ENCODE measurements at places on chromosomes 5 and 9.

DNA sequence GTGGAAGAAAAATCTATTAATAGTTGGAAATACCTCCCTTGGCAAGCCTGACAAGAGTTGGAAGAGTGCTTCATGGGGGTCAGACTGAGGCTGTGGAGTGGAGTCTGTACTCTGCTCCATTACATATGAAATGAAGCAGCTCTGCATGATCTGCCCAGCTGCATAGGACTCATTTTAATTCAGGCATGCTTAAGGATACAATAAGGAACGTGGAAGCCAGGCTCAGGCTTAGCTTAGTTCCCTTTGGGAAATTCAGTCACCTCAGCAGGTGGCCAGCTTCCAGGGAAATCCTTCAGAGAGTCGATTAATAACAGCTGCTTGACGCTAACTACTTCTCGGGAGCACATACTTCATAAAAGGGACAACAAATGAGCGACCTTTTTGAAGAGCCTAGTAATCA is 1672.9 kb upstream of the WWC1 start:
- DNase-seq: no peak

DNA sequence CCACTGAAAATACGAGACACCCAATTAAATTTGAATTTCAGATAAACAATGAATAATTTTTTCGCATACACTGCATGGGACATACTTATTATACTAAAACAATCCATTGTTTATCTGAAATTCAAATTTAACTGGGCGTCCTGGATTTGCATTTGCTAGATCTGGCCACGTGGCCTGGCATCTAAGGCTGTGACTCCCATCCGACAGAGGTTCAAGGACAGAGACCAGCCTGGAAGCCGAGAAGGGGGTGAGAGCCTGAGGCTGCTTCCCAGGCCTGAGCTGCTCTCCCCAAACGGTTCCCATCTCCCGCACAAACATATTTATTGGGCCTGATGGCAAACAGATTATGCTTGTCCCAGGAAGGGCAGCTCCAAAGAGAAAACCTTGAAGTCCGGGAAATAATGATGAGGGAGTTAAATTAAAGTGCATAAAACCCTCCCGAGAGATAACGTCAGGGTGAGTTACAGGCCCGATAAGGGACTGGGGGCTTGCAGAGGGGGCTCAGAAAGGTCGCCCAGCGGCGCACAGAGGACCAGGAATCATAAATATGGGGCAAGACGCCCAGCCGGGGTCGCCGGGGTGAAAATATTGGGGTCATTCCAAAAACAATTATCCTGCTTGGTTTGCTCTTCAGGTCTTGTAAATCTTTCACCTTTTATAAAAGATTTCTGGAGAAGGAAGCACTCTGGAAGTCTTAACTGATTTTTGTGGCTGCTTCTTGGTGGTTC is 163.7 kb downstream of the GAPVD1 start:
- DNase-seq: no peak

GRCh38 chr9:8521112-8521511 is 721.5 kb upstream of the DMAC1 start:
- no peak for DNase-seq

- no peak for DNase-seq
Measured at GRCh38 chr5:151717416-151717815, 30.7 kb upstream of the SPARC start.

DNA sequence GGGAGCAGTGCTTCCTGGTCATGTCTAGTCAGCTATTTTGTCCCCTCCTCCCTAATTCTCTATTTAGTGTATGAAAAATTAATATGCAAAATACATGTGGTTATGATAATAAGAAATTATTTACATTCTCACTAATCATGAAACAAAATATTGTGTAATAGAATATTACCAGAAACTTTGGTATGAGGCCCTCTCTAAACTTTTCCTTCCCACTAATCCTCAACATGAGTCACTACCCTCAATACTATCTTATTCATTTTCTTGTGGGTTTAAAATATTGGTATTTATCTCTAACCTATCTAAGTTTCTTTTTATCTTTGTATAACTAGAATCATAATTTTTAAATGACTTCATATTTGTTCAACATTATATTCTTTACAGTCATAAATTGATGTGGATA is 545.9 kb upstream of the PTPRD start:
- DNase-seq: no peak

DNA sequence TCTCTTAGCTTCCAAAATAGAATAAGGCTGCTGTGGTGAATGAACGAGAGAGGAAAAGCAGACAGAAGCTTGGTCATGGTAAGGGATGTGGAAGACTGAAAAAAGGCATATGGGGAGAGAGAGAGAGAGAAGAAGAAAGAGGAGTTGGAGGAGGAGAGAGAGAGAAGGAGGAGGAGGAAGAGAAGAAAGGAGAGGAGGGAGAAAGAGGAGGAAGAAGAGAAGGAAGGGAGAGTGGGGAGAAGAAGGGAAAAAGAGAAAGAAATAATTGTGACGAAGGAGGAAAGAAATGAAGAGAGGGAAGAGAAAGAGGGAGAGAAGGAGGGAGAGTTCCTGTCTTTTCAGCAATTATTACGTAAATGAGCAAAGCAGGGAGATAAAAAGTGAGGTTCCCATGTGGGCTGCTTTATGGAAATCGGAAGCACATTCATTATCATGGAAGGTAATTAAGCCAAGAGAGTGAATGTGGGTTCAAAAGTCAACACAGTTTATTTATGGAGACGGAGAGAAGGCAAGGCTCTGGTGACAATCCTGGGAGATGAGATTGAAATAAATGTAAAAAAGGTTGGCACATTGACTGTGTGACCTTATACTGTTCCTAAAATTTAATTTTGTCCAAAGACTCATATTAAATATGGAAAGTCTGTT is 611.2 kb downstream of the KIF4B start:
- no peak for DNase-seq

DNA sequence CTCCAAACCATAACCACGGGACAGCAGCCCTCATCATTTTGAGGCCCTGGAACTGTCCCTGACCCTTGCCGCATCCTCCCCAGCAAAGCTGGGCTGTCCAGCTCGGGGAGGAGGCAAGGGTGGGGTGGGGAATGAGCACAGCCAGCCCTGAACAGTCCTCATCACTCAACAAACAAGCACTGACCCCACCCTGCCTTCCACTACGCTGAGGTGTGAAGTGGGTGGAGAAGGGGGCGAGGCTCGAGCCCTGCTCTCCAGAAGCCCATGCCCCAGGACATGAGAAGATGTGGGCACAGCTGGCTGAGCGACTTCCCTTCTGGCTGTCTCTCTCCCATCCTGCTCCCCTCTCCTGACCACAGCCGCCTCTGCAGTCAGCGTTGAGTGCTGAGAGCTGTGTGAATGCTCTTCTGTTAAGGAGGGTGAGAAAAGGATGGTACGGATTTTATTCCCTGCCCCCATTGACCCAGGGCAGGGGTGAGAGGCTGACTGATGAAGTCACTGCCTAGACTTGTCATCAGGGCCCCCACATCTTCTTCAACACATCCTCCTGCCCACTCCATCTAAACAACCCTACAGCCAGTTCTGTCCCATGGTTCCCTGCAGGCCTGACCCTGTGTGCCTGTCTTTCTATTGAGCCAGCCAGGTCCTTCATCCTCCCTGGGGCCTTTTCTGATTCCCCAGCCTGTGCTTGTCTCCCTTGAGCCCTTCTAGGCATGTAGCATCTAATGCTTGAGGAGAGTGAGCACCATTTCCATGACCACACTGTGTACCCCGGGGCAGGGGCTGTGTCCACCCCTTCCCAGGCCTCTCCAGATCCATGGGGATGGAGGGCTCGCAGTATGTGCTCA is 276.0 kb downstream of the FSTL4 start:
- DNase-seq: no peak

- DNase-seq: peak; percentile 88
Measured at GRCh38 chr5:43041669-43042175, 1.6 kb upstream of the ANXA2R start.

DNA sequence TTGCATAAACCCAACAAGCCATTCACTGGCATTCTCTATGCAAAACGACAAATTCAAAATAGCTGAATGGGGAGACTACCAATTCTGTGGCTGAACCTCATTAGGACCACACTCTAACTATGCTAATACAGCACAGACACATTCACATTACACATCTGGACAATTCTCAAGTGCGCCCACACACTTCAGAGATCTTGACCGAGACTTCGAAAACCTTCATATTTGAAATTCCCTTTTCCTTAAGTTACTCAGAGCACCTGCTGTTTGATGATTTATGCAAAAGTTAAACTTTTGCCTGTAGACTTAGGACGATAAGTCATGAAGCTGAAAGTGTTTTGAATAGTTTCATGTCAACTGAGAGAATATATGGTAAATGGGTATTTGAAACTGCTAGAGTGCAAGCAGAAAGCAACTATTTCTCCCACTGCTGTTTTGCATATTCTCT is 111.9 kb downstream of the FBN2 start:
- no peak for DNase-seq

DNA sequence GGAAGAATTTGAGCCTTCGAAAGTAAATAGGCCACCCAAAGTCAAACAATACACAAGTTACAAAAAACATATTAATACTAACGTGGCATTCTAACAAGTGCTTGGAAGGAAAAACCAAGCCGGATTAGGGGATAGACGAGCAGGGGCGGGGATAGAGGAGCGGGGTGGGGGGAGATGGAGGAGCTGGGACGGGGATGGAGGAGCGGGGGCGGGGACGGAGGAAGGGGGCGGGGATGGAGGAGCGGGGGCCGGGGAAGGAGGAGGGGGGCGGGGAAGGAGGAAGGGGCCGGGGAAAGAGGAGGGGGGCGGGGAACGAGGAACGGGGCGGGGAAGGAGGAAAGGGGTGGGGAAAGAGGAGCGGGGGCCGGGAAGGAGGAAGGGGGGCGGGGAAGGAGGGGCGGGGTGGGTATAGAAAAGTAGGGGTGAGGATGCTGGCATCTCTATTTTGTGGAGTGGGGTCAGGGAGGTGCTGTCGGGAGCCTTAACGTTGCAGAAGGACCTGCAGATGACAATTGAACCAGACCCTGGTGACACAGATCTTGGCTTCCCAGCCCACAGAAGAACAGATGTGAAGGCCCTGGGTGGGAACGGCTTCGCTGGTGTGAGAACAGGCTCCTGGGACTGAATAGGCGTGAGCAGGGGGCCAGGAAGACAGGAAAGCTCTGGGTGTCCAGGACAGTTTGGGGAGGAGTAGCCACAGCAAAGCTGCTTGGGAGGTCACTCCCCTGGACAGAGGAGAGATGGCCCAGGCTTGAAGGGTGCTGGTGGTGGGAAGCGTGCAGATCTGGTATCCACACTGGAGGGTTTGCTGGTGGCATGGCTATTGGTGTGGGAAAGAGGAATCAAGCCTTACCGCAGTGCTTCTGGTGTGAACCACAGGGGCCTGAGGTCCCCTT is 233.3 kb upstream of the DAP start:
- no peak for DNase-seq

DNA sequence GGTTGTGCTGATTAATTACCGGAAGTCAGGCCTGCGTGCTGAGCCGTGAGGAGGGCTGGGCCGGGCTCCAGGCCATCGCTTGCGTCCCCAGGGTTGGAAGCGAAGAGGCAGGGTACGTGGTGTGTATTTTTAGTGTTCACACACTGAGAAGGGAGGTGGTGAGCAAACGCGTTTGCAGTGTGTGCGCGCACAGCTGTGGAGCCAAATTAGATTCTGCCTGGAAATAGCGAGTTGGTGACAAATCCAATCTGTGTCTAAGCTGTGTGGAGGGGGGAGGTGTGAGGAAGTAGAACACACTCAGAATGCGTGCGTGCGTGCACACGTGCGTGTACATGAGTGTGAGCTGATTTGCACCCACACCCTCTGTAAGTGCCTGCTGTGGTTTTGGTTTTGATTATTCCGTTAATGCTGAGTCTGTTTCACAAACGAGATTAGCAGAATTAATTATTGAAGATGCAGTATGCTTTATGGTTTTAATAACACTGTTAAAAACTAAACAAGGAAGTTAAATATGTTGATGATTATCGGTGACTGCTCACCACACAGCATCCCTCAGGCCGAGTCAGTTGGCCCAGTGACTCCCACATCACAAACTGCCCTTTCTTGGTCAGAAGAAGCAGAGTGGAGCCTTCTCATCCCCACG is 111.8 kb upstream of the FCN2 start:
- DNase-seq: no peak

DNA sequence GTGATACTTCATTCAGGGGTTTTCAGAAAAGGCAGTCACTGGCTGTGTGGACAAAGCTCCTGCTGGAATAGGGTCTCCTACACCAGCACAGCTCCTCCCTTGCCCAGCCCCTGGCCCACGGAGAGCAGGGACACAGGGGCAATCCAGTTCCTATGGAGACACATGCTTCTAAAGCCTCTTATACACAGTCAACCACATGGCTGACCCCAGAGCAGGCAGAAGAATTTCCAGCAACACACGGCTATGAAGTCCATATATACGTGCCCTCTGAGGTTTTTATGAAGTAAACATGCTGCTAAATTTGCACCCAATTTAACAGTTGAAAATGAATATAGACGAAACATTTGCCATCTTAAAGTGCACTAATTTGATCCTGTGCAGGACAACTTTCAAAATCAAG is 19.4 kb downstream of the PSMB7 start:
- DNase-seq: no peak

GRCh38 chr9:131436865-131437271 is 43.0 kb downstream of the PRRC2B start:
- no peak for DNase-seq

GRCh38 chr9:74760031-74760700 is 127.6 kb downstream of the TRPM6 start:
- peak; percentile 80 for DNase-seq

DNA sequence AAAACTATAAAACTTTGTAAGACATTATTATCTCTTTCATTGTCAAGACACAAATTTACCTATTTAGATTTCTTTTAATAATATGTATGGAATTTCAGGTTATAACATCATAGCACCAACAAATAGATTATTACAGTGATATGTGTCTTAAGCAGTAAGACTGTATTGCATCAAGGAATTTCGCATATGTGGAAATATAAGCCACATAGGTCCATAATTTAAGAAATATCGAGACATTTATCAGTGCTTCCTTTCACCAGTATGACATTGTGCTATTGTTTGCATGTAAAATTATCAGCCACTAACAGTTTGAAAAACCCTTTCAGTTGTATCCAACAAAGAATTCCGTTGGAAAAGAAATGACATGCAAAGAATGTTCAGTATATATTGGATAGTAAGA is 186.7 kb upstream of the RASA1 start:
- no peak for DNase-seq

- peak; percentile 87 for DNase-seq
Measured at GRCh38 chr5:57298985-57299491, 125.2 kb downstream of the GPBP1 start.

DNA sequence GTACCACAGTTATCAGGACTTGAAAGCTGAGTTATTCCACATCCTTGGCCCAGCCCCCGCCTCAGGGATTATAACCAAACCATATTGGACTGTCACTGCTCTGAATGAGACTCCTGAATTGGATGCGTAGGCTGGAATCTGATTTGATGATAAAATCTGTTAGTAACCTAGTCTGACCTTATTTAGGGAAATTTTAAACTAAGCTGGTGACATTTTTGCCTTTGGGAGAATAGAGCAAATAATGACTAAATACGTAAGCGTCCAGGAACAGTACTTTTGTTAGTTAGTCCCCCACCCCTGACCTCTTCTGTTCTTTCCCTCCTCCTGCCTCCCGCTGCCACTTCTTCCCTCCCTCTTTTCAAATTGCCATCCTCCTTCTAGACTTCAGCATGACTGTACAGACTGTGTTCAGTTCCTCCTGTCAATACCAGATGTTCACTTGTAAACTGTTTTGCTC is 92.6 kb downstream of the TLE4 start:
- DNase-seq: no peak

- DNase-seq: peak; percentile 83
Measured at GRCh38 chr5:73592551-73592950, 27.0 kb downstream of the UTP15 start.

- DNase-seq: peak; percentile 8
Measured at GRCh38 chr9:71353720-71354119, 232.3 kb upstream of the TRPM3 start.

- DNase-seq: no peak
Measured at GRCh38 chr5:33129309-33129708, 311.5 kb upstream of the TARS1 start.

GRCh38 chr5:108649646-108650045 is 98.1 kb upstream of the FER start:
- DNase-seq: no peak

Measured in ELR (cell line).